Smooth muscle cell of trachea (primary cell): ENCODE measurements at places on chromosomes 3 and 15. TPM values are rescaled to one million over a fixed set of nuclear protein-coding genes. Genes with fewer than 3 reads are reported as not detected.

The CSPG5 gene
- total RNA-seq: under 0.01 and 0.44 TPM in 2 replicates

The C2CD4B gene
- 0.15 TPM in 1 of 2 replicates, not detected in the other for total RNA-seq

The TMEM266 gene
- total RNA-seq: 0.29 and 0.66 TPM in 2 replicates

The LRCH3 gene
- 59.1 and 83.5 TPM in 2 replicates for total RNA-seq

The FANCD2OS gene
- total RNA-seq: not detected in 2 replicates

The CFAP20DC gene
- 4.8 and 6.8 TPM in 2 replicates for total RNA-seq

The ASB14 gene
- total RNA-seq: not detected in 2 replicates
